Skin of body (tissue), 3 donors: ENCODE measurements at places on chromosomes 5 and 9. TPM values are rescaled to one million over a fixed set of nuclear protein-coding genes. Genes with fewer than 3 reads are reported as not detected.
A peak's percentile ranks its signal among the peaks of the same experiment; 100 is the strongest.

The GADD45G gene
- total RNA-seq, result 8.3 TPM

- DNase-seq, result peak; percentile 5
Measured at GRCh38 chr5:179371681-179372680, 26.7 kb upstream of the ADAMTS2 start.

- DNase-seq, result peak; percentile 31
Measured at GRCh38 chr5:15785531-15785981, 285.6 kb downstream of the FBXL7 start.

DNA sequence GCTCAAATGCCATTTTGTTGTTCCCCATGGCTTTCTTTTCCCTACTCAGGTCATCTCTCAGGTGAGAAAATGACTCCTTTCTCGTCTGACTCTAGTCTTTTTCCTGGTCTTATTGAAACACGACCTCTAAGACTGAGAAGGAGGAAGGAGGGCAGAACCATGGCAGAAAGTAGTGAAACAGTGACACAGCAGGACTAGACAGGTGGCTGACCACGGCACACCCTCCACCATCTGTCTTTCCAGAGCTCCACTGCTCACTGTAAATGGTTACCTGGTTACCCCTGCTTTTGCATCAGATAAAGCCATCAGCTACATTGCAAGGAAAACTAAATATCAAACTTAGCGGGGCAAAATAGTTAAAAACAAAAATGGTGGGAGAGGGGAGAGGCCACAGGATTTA, 30.9 kb downstream of the NR4A3 start:
- DNase-seq, result no peak

DNA sequence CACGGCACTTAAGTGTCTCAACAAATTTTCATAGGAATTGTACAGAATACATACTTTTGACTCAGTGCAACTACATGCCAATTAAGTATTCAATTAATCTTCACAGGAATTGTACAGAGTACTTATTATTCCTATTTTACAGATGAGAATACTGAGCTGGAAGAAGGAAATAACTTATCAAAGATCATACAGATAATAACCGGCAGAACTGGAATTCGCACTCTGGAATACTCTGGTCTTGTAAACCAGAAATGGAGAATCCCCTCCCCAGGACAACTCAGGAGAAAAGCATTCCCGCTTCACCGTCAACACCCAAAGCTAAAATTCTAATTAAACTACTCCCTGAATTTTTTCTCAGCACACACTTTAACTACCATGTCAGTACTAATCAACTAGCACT, 112.7 kb downstream of the HOMER1 start:
- DNase-seq, result no peak

- no peak for DNase-seq
Measured at GRCh38 chr9:72843520-72844439, 109.1 kb downstream of the ALDH1A1 start.

- no peak for DNase-seq
Measured at GRCh38 chr5:134906811-134907210, 1.9 kb downstream of the PCBD2 start.

- no peak for DNase-seq
Measured at GRCh38 chr5:99104538-99105132, 175.8 kb upstream of the CHD1 start.

The TRPM6 gene
- 2.3 TPM for total RNA-seq

GRCh38 chr5:7329712-7330111, 66.2 kb upstream of the ADCY2 start:
- DNase-seq, result no peak

The PFN3 gene
- total RNA-seq, result not detected

The RGS7BP gene
- total RNA-seq, result 0.89 TPM

- DNase-seq, result no peak
Measured at GRCh38 chr9:69660304-69660703, 11.9 kb downstream of the APBA1 start.
